ENCODE measurements at places on chromosomes 13 and 19.

DNA sequence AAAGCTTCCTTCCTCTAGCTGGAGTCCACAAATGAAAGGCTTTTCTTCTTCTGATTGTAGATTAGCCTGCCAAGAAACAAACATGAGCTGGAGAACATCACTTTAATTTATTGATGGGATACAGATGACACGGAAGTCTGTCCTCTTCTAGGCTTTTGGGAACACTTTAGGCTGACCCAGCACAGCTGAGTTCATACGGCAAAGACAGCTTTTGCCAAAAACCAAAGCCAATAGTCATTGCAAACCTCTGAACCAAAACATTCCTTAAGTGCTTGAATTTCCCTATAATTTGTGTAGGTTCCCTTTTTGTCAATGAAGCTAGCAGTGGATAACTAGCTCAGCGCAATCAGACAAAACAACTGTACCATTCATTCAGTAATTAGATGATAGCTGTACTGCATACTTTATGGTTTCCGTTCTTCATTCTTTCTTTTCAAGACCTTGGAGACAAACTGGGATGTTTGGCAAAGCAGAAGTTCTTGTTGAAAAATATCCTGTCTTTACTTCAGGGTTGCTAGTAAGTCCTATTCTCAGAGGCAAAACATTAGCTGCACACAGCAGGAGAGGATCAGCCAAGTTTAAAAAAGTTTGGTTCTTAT, 95.7 kb upstream of the SPRY2 start:
- DNase-seq, result no peak

- DNase-seq, result no peak
Measured at GRCh38 chr19:57374179-57374578, 10.8 kb downstream of the TRAPPC2B start.

GRCh38 chr19:38841180-38841766, 8.5 kb downstream of the HNRNPL start:
- DNase-seq, result no peak

GRCh38 chr13:74850893-74851292, 631.1 kb downstream of the TBC1D4 start:
- DNase-seq, result no peak
